SK-N-SH (cell line): ENCODE measurements at places on chromosomes 13 and 19. TPM values are rescaled to one million over a fixed set of nuclear protein-coding genes. Genes with fewer than 3 reads are reported as not detected.

NDUFB7 gene
- polyA plus RNA-seq: 458 and 465 TPM in 2 replicates

PLEKHA4 gene
- 4.7 and 5.6 TPM in 2 replicates for polyA plus RNA-seq

PLIN5 gene
- polyA plus RNA-seq: 0.59 and 0.68 TPM in 2 replicates

NKPD1 gene
- polyA plus RNA-seq: 0.06 and 0.12 TPM in 2 replicates

LGALS4 gene
- polyA plus RNA-seq: 0.21 and 0.58 TPM in 2 replicates

CCL25 gene
- not detected in 2 replicates for polyA plus RNA-seq

DNA sequence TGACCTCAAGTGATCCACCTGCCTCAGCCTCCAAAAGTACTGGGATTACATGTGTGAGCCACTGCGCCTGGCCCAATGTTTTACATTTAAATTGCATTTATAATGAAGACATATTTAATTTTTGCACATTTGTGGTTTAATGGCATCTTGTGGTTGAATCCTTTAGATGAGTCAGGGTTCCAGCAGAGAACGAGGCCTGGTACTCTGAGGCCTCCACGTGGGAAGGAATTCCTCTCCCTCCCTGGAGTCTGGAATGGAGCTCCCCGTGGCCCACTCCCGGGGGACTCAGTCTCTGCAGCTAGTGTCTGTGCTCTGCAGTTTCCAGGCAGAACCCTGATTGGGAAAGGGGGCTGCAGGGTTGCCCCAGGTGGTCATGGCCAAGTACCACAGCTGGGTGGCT, 24.2 kb downstream of the ZFR2 start:
- H3K4me1 ChIP-seq: no peaks in the 10 kb centered on the region
- no peak for DNase-seq
- peaks cover 14% of the 10 kb centered on the region for H3K27me3 ChIP-seq
- no peak overlapping the region for H3K27ac ChIP-seq

DNA sequence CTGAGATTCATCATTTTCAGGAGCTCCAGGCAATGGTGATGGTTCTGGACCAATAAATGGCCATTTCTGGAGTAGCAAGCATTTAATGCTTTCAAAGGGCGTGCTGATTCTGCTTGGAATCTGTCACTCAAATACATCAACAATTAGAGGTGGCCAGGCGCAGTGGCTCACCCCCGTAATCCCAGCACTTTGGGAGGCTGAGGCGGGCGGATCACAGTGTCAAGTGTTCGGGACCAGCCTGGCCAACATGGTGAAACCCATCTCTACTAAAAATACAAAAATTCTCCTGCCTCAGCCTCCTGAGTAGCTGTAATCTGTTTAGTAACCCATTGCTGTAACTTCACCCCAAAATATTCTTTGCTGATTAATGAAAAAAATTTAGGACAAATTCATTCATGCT, 1574.2 kb downstream of the EFNB2 start:
- H3K27ac ChIP-seq: no peak overlapping the region
- no peak for DNase-seq
- H3K4me3 ChIP-seq: no peak overlapping the region
- H3K27me3 ChIP-seq: no peaks in the 10 kb centered on the region

DNA sequence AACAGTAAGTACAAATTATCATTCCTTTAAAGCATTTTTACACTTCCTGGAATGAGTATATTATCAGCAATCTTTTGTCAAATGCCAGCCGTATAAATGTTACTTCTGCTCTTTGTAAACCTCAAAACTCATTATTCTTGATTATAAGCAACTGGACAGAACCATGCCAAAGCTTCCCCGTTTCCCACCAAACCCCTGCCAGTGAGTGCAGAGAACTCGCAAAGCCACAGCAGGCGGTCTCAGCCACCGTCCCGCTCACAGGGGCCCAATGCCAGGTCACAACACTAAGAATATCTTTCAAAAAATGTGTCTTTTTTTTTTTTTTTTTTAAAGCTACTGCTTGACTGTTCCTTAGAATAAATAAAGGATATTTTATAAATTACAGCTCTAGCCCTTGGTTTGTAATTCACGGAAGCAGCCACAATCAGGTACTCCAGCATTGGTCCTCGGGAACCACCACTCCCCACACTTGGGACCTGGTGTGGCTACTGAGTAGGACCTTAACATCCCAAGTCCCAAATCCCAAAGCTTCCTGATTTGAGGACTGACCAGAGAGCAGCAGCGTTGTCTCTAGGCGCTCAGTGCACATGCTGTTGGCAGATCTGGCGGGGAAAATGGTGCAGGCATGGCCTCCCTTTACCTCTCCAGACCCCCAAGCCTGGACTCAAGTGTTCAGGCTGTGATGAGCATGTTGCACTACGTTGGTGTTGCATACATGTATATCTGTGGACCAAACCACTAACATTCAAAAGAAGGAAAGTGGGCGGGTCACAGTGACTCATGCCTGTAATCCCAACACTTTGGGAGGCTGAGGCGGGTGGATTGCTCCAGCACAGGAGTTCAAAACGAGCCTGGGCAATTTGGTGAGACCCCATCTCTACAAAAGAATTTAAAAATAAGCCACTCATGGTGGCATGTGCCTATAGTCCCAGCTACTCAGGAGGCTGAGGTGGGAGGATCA, 19.0 kb downstream of the KCTD15 start:
- no peaks in the 10 kb centered on the region for H3K27me3 ChIP-seq
- H3K4me1 ChIP-seq: no peaks in the 10 kb centered on the region
- no peak overlapping the region for H3K4me3 ChIP-seq
- H3K27ac ChIP-seq: peak overlapping the region; percentile 92

- H3K27ac ChIP-seq: no peak overlapping the region
- H3K4me1 ChIP-seq: no peaks in the 10 kb centered on the region; the same call in 1 of the 2 replicates
- no peak overlapping the region for H3K4me3 ChIP-seq
- no peak for DNase-seq
These were observed 7.3 kb upstream of the C13orf46 start for GRCh38 chr13:113981194-113981605.

ZNF536 gene
- 0.41 and 0.57 TPM in 2 replicates for polyA plus RNA-seq

DNA sequence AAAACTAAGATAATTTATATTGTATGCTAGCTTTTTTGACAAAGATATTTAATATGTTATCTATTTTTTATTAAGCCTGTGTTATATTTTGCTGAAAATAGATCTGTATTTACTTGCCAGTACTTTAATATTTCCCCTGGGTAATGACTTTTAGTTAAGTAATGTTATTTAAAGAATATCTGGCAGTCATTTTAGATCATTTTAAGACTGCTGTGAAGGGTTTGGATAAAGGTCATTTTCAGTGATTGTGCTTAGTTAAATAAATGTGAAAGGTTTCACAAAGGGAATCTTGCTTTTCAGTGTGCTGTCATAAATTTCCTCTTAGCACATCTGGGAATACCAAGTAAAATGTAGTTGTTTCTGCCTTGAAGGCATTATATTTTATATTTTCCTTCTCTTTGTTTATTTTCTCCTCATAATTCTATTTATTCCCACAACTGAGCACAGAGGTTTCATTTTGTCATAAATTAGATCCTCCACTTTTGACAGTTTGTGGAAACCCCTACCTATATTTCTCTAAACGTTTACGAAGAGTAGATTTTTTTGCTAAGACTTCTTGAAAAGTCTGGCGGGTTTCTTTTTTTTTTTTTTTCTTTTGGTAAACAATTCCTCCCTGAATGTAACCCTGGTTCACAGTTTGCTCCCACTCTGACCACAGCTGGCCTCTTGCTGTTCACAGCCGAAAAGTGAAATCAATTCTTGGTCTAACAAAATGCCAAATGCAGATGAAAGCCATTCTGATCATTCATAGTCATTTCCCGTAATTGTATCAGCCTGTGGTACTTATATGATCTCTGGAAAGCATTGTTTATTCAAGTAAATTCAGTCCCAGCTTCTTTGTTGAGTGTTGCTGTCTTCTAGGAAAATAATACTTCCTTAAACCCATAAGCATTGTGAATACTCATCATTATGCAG, 87.8 kb downstream of the MAB21L1 start:
- peak; percentile 2 for DNase-seq
- H3K27ac ChIP-seq: peak overlapping the region; percentile 97
- H3K4me3 ChIP-seq: peak overlapping the region; percentile 44
- H3K4me1 ChIP-seq: peaks cover 26% of the 10 kb centered on the region
- no peaks in the 10 kb centered on the region for H3K27me3 ChIP-seq
- H3K36me3 ChIP-seq: no peaks in the 10 kb centered on the region

GRCh38 chr13:43830497-43830881, 43.7 kb upstream of the ENOX1 start:
- no peak overlapping the region for H3K4me3 ChIP-seq
- no peak for DNase-seq
- no peaks in the 10 kb centered on the region for H3K4me1 ChIP-seq
- no peaks in the 10 kb centered on the region for H3K36me3 ChIP-seq

PIBF1 gene
- 3.6 and 3.9 TPM in 2 replicates for polyA plus RNA-seq

DNA sequence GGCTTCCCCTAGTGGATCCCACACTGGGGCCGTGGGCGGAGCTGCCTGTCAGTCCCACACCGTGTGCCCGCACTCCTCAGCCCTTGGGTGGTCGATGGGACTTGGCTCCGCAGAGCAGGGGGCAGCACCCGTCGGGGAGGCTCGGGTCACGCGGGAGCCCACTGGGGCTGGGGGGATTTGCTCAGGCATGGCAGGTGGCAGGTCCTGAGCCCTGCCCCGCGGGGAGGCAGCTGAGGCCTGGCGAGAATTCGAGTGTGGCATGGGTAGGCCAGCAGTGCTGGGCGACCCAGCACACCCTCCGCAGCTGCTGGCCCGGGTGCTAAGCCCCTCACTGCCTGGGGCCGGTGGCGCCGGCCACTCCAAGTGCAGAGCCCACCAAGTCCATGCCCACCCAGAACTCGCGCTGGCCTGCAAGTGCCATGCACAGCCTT, 481.7 kb upstream of the PRR20A start:
- no peaks in the 10 kb centered on the region for H3K4me1 ChIP-seq
- no peaks in the 10 kb centered on the region for H3K36me3 ChIP-seq
- H3K27ac ChIP-seq: no peak overlapping the region
- no peaks in the 10 kb centered on the region for H3K27me3 ChIP-seq
- DNase-seq: no peak
- H3K4me3 ChIP-seq: no peak overlapping the region

KCNN4 gene
- polyA plus RNA-seq: 21.0 and 22.2 TPM in 2 replicates

NEK5 gene
- polyA plus RNA-seq: 0.07 and 0.13 TPM in 2 replicates

GRCh38 chr13:60214213-60215055, 50.7 kb upstream of the DIAPH3 start:
- no peak for DNase-seq
- no peak overlapping the region for H3K27ac ChIP-seq
- H3K4me3 ChIP-seq: no peak overlapping the region
- H3K4me1 ChIP-seq: no peaks in the 10 kb centered on the region
- no peaks in the 10 kb centered on the region for H3K27me3 ChIP-seq

DNA sequence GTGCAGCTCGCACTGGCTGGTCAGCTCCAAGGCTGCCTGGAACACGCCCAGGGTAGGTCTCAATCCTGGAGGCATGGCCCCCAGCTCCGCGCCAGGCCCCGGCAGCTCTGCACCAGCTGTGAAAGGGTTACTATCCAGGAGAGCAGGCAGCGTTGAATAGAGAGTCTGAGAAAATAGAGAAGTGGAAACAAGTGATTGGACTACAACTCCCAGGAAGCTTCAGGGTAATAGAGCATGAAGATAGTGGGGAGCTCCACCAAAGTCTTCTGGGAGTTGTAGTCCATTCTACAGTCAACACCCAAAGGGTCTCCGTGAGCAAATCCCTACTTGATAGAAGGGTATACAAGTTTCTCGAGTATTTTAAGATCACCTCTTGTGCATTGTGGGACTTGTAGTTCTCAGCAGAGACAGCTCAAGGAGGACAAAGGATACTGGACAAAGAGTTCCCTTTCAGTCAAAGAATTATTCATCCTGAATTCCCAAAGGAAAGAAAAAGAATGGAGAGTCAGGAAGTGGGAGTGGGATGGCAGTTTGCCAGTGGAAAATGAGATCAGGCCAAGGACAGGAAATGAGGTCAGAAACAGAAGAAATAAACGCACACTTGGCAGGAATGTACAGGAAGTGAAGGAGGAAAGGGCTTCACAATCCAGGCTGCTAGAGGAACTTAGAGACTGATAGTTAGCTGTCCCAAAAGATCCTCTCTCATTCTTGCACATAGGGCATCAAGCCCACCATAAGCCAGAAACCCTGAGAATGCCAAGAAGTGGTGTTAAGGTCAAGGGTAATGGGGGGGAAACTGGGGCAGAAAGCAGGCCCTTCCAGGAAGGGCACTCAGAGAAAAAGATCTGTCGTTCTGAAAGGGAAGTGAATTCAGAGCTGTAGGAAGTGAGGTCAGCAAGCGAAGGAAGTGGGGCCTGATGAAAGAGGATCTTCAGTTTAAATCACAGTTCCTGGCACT, 5.5 kb upstream of the MAMSTR start:
- DNase-seq: peak; percentile 75
- peak overlapping the region; percentile 54 for H3K27ac ChIP-seq
- no peak overlapping the region for H3K4me3 ChIP-seq
- H3K27me3 ChIP-seq: no peaks in the 10 kb centered on the region

DNA sequence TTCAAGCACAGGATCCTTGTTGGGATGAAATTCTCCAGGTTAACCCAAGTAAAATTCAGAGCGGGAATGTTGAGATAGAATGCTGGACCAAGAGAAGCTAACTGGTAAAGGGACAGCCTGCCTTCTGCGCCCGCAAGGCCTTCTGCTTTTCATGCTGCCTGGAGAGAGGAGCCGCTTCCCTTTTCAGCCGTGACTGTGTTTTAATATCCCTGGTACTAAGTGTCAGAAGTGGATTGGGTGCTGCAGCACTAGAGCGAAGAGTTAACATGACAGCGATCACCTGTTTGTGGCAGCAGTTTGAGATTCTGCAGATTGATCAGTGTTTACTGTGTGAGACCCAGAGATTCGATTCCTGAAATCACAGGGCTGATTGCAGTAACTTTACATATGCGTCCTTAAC, 197.4 kb upstream of the ZNF536 start:
- no peaks in the 10 kb centered on the region for H3K27me3 ChIP-seq
- H3K36me3 ChIP-seq: no peaks in the 10 kb centered on the region
- no peak for DNase-seq
- no peak overlapping the region for H3K4me3 ChIP-seq
- no peak overlapping the region for H3K27ac ChIP-seq

- H3K36me3 ChIP-seq: peaks cover 38% of the 10 kb centered on the region
- peaks cover 12% of the 10 kb centered on the region for H3K4me1 ChIP-seq
- no peak overlapping the region for H3K27ac ChIP-seq
- peak; percentile 53 for DNase-seq
- H3K4me3 ChIP-seq: no peak overlapping the region
These were observed 7.5 kb upstream of the CTXN1 start for GRCh38 chr19:7933411-7933810.

DNA sequence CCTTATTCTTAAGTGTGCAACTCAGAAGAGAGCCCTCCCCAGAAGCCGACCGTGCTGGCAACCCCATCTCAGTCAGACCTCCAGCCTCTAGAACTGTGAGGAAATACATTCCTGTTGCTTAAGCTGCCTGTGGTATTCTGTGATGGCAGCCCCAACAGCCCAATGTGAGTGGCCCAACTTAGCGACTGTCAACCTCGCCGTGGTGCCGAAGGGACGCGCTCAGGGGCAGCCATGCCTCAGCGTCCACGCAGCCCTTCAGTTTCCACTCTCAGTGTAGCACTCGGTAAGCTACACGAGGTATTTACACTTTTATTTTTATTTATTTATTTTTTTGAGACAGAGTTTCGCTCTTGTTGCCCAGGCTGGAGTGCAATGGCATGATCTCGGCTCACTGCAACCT, 18.4 kb downstream of the PROZ start:
- H3K4me3 ChIP-seq: no peak overlapping the region
- no peak overlapping the region for H3K27ac ChIP-seq
- no peak for DNase-seq

GRCh38 chr13:38685974-38686576, 802 bp upstream of the FREM2 start:
- H3K36me3 ChIP-seq: no peaks in the 10 kb centered on the region
- peak; percentile 16 for DNase-seq
- peaks cover 27% of the 10 kb centered on the region; the same call in 1 of the 2 replicates for H3K27me3 ChIP-seq
- H3K27ac ChIP-seq: no peak overlapping the region
- H3K4me1 ChIP-seq: no peaks in the 10 kb centered on the region

ZFP82 gene
- 2.1 and 2.8 TPM in 2 replicates for polyA plus RNA-seq
